NCI-H187 treated with DMSO at 0.1 percent for 48 hours (cell line): ENCODE measurements at places on chromosomes 12 and 14.

GRCh38 chr12:34205401-34205800 lies 183.1 kb downstream of the ALG10 start:
- DNase-seq, result no peak

DNA sequence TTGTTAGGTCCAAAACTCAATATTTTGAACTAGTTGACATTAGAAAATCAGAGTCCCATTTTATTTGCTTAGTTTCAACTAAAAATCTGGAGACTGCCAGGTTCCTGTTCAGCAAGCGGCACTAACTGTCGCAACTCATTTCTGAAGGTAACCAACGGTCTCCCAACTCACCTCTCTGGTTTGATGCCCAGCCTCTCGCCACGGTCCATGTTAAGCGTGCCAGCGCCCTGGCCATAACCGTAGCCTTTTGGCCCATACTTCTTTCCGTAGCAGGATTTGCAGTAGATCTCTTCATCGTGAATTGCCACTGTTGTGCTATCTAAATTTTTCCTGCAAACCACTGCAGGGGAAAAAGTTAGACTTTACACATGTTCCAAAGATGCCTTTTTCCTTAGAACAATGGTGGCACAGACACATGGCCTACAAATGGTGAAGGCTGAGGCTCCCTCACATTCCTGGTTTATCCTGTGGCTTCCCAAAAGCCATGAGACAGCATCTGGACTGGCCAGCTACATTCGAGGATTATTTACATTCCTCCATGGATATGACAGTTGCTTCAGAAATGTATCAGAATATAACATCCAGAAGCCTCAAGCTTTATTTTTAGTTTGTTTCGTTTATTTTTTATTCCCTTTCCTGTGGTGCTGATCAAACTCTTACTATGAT lies 15.7 kb downstream of the CSRP2 start:
- DNase-seq, result no peak

DNA sequence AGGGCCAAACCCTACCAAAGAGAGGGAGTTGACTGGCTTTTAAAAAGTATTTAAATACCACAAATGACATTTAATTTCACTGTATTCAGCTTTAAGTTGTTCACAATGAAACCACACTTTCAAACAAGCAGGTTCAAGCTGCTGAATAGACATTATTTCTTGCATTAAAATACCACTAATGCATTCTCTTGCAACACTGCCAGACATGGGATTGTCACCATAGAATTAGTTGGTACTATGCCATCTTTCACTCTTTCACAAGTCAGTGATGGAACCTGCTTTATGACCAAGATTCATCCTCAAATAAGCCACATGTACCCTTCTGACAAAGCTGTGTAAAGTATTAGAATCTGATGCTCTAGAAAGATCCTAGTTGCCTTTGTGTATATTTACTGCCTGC lies 239.4 kb downstream of the PAWR start:
- DNase-seq, result no peak

GRCh38 chr14:83255015-83255726 lies 1721.5 kb upstream of the SEL1L start:
- no peak for DNase-seq

DNA sequence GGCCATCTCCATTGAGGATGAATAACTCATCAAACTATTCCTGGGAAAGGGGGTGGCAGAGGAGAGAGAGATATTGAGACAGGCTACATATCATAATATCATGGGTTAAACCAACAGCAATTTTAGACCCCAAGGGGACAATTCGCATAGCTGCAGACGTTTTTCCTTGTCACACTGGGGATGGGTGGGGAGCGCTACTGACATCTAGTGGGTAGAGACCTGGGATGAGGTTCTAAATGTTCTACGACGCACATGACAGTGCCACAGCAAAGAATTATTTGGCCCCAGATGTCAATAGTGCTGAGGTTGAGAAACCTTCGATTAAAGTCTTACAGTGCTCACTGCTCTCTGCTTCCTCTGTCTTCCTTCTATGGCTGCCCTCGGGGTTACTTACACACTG lies 425.6 kb downstream of the NRXN3 start:
- DNase-seq, result no peak

- no peak for DNase-seq
Observed at GRCh38 chr12:111741235-111741812, 25.4 kb upstream of the ALDH2 start.

- DNase-seq, result no peak
Observed at GRCh38 chr12:112303004-112303403, 79.2 kb downstream of the HECTD4 start.

GRCh38 chr12:105355752-105356151 lies 25.3 kb downstream of the C12orf75 start:
- DNase-seq, result no peak

- no peak for DNase-seq
Observed at GRCh38 chr12:30687265-30687986, 8.2 kb downstream of the IPO8 start.

GRCh38 chr14:51792809-51793208 lies 67.6 kb upstream of the GNG2 start:
- no peak for DNase-seq

DNA sequence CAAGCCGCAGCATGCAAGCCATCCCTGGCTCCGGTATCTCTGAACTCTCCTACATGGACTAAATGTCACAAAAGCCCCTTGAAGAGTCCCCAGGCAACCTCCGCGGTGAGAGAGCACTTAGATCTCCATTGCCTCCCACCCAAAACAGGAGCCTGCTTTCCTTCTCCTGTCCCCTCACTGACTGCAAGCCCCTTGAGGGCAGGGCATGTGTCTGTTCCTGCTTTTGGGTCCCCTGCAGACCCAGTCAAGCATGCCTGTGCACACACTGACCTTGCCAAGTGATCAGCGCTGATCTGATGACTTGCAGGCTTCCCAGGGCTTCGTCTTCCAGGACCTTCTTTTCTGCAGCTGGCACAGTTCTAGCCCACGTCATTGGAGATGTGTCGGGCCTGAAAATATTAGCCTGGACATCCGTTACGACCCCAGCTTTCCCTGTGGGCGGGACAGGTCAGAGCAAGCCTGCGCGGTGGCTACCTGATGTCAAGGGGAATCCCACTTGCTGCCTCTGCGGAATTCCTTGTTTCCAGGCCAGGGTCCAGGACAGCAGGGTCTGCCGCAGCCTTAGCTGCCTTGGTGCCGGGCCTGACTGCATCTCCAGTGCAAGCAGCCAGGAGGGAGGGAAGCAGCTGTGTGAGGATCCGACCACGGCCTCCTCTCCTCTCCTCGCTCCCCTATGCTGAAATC lies 92.5 kb downstream of the FBXL14 start:
- no peak for DNase-seq

- no peak for DNase-seq
Observed at GRCh38 chr12:62761658-62762057, 173.3 kb downstream of the PPM1H start.

DNA sequence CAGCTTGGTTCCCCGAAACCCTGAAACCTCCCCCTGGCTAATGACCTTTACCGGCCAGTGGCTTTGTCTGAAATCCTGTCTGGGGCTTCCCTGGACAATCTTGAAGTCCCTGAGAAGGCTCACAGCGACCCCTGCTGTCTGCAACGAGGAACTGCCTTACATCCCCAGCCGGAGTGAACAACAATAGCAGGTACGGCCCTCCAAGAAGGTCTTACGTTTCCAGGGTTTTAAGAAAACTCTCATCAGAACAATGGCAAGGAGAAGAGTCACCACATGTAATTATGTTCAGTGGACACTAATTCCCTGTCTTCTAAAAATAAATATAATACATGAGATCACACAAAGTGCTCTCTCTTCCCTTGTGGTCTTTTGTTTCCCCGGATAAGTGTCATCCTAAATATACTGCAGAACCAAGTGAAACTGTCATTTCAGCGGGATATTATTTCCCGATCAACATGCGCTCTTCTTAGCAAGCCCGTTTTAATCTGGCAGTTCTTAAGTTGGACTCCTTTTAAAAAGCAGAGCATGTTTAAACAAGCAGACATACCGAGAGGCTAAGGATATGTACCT lies 53.3 kb downstream of the RBM19 start:
- DNase-seq, result peak; percentile 33

DNA sequence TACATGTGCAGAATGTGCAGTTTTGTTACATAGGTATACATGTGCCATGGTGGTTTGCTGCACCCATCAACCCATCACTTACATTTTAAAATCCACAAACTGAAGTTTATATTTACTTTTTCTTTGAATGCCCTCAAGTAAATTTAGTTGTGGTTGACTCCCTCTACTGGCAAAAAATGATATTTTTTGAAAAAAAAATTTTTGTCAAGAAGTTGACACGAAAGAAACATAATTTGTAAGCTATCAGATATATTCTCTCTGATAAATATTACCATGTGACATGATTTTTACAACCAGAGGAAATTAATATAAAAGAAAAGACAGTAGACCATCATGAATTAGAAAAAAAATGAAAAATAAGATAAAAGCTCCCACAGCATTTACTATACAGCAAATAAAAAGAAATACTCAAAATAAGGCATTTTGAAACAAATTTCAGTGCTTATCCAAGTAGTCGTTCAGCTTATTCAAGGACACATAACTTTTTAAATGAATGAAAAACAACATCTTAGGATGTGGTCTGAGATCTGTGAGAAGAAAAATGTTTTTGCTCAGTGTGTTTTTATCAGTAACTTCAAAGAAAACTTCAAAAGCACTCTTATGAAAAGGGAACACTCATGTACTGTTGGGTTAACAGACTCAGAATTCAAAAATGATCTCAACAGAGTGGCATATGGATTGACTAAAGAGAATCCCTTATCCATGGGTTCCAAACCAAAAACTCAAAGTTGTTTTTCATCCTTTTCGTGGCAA lies 30.0 kb upstream of the GRIP1 start:
- DNase-seq, result no peak

DNA sequence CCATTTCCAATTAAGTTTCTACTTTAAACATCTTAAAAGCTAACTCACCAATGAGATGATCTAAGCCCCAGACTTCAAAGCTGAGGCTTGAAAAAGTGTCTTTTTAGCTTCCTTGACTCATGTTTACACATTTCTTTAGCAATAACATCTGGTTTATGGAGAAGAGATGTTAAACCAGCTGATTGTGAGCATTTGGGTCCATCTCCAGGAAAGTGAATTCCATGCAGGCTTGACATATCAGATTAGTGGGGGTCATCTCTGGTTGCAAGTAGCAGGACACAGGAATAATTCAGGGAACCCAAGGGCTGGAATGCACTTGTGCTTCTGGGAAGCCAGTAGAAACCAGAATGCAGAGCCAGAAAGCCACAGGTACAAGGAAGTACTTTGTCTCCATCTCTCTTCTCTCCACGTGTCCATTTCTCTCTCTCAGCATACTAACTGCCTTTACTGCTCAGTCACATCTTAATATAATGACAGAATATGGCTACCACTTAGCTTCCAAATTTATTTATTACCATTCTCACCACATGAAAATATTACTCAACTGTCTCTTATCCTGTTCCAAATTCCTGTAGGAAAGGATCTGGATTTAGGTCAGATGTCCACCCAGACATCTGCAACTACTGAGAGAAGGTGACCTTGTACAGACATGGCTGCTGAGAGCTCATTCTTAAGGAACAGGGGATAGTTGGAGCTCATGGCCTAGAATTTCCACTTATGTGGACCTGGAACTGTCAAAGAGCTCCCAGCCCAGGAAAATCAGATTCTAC lies 104.4 kb downstream of the SCN8A start:
- no peak for DNase-seq

- no peak for DNase-seq
Observed at GRCh38 chr14:50657753-50658152, 10.4 kb downstream of the SAV1 start.

DNA sequence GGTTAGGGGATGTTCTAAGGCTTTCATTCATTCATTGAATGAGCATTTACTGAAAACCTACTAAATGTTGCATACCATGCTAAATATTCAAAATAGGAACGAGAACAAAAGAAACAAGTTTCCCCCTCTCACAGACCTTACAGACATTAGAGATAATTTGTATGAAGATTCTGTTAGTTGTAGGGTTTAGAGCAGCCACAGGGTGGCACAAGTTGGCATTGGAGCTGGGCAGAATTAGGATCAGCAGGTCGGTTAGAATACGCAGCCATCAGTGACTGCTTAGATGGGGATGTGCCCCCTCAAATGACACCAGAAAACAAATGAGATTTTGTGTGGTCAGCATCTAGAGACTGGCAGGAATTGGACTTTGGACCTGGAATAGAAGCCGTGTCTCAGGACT lies 166.3 kb upstream of the DAAM1 start:
- DNase-seq, result no peak

GRCh38 chr12:4275870-4276301 lies 2.3 kb downstream of the CCND2 start:
- no peak for DNase-seq

GRCh38 chr12:113103756-113104450 lies 31.7 kb downstream of the RASAL1 start:
- DNase-seq, result no peak

DNA sequence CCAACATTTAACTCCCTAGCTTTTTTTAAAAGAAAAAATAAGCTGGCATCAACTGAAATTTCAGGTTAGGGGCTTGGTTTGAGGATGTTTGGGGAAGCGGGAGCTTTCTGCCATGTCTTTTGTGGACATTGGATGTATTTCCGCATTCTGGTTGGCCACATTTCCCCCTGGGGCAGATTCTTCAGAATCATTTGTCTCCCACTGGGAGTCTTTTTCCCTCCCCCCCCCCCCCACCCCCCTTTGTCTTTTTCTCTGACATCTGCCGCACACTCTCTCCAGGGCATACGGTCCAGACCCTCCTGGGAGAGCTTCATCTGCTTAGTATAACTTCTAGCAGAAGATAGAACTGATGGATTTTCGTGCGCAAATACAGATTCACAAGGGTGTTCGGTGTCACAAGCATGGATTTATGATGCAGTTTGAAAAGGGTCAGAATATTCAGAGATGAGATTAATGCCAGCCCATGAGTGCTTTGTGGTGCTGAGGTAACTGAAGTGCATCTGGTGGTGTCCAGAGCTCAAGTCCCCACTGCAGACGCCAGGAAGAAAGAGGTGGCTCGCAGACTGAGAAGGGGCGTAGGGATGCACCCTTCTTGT lies 40.2 kb downstream of the ETV6 start:
- peak; percentile 42 for DNase-seq

- DNase-seq, result no peak
Observed at GRCh38 chr12:15910468-15910863, 666 bp upstream of the DERA start.

DNA sequence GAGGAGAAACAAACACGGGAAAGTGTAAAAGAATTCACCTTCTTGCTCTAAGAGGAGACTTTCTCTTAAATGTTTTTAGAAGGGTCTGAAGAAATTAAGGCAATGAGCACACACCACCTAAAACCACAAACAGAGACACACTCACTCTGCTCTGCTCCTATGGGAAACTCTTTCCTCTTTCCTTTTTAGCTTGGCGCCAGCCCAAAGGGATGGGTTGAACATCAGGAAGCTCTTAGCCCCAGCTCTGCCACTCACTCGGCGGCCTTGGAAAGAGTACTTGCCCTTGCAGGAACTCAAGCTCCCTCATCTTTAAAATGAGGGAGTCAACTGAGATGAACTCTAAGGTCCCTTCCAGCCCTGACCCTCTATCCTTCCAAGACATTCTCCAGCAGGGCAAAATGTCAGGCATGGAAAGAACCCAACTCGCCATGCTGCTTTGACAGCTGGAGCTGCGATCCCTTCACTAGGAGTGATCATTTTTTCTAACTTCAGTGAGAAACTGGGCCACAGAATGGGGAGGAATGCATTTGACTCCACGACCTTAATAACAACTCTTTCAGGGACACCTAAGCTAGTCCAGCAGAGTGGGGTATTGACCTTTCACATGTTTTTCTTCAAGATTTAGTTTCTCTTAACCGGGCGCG lies 980 bp upstream of the RNASE8 start:
- no peak for DNase-seq
